ENCODE measurements at places on chromosomes 7 and 10.

DNA sequence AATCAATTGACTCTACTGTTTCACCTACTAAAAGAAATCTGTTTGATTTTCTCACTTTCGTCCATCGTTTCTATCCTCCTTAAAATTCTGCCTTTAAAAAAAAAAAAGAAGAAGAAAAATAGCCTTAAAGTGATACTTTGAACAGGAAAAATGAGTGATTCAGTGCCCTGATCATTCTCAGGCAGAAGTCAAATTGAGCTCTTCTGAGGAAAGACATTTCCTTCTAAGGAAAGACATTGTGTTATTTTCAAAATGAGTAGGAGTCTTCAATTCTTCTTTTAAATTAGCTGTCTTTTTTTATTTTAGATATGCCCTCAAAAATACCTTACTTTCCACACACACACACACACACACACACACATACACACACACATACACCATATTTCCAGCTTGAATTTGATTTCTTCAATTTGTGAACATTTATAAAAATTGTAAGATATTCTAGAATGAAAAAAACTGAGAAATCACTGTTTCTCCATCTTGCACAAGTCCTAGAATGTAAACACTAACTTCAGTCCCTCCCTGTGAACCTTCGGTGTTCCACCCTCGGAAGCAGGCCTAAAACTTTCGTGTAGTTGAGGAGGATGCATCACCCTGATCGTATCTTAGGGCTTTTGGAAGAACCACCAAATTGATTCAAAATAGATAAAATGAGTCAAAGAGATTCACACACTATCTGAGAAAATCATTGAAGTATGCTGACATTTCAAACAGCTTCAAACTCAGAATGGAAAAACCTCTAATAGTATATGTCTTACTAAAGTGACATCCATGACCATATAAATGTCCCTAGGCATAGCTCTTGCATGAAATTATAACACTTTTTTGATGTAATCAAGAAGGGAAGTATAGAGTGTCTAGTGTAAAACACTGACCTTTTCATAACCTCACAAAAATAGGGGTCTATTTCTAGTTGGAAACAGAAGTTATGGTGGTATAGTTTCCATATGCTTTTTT is 270.8 kb downstream of the GATA3 start:
- DNase-seq = no peak

DNA sequence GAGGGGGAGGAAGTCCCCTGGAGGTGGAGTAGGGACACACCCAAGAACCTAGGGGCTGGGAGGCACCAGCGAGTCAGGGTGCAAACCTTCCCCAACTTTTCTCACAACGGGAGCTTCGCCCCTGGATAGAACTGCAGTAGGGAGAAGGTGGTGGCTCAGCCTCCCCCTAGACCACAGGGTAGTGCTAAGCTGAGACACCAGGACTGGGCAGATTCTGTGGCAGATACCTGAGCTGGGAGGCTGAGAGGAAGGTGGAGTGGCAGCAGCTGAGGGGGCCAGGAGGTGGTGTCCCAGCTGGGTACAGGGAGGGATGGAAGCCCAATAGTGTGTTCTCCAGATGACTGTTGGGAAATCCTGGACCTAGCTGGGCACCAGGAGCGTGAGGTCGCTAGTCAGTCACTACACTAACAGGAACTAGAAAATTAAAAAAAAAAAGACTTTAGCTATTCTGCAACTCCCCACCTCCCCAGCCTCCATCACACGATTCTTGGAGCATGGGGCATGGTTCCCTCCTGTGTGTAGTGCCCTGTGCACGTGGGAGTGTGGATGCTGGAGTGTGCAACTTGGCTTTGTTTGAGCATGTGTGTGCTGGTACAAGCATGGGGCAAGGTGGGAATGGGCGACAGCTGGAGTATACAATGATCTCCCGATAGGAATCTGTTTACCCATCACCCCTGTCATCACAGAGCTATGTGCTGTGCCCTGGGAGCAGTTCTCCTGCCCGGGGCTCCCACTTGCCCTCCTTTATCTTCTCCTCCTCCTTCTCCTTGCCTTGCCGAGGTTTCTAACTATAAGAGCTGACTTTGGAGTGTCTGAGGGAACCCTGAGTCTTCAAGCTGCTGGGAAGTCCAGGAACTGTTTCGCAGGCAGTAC is 8.8 kb upstream of the TRPV6 start:
- no peak for DNase-seq

GRCh38 chr10:98150544-98150943 is 16.1 kb downstream of the R3HCC1L start:
- DNase-seq = no peak

DNA sequence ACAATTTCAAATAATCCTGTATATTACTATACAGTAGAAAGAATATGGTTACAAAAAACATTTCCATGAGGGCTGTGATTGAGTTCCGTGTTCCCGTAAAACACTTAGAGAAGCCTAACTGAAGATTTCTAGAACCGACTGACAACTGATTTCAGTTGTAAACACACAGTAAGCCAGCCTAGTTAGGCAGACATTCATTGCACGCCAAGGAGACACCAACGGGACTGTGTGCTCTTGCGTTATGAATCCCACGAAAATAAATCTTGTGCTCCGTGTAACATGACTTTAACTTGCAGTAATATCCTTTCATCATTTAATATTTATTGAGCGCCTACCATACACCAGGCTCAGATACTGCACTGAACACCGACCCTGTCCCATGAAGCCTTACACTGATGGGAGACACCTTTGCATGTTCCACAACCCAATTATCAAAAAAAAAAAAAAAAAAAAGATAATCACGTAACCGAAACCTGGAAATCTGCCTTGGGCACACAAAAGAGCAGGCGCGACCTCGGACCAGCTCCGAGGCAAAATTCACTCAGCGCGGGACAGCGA is 420 bp upstream of the KLHL7 start:
- DNase-seq = no peak

DNA sequence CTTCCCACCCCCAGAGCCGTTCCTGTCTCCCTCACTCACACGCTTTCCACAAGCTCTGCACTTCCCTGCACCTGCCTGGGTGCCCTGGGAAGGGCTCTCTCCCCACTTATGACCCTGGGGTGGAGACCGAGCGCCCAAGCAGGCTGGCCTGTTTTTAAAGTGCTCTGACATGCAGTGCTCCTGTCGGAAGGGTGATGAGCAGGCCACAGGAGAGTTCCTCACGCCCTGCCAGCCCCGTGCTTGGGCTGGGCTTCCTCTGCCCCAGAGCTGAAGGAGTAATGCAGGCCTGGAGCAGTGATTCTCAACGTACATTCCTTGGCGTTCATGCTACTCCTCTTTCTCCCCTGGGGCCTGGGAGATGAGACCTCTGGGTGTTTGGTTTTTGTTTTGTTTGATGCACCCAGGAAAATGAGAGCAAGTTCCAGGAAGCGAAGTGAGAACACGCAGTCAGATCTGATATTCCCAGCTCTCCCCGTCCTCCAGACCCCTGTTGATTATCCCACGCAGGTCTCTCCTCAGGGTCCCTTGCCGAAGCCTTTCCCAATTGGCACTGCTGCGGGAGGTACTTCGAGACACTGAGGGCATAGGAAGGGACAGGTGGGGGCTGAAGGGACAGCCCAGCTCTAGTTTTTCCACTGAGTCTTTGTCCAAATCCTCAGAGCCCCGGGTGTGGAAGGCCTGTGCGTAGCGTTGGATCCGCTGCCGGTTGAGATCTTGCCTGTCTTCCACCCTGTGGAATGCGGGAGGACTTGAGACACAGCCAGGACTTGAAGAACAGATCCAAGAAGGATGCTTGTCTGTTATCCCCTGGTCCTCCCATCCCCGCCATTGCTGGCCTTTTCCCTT is 14.1 kb downstream of the TRPV6 start:
- no peak for DNase-seq

GRCh38 chr10:115026746-115027140 is 66.4 kb upstream of the ATRNL1 start:
- no peak for DNase-seq

GRCh38 chr7:101155303-101155702 is 1.0 kb downstream of the AP1S1 start:
- DNase-seq = no peak

GRCh38 chr10:124318811-124319210 is 99.9 kb downstream of the OAT start:
- DNase-seq = peak; percentile 11

GRCh38 chr10:133251388-133252222 is 13.9 kb downstream of the VENTX start:
- no peak for DNase-seq

DNA sequence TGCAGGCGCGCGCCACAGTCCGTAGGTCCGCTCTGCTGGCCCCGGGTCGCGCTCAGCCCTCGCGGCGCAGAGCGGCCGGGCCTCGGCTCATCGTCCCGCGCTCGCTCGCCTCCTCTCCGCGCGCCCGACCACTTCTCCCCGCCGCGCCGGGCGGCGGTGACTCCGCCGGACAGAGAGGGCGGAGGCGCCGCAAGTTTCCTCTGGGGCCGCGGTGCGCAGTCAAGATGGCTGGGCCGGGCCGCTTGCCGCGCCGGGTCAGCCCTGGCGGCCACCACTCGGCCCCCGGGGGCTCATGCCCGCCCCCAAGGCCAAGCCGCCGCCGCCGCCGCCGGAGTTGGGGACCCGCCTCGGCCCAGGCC is 441 bp downstream of the FZD8 start:
- no peak for DNase-seq

- no peak for DNase-seq
These were observed 107.3 kb downstream of the PDGFA start for GRCh38 chr7:412313-412710.

DNA sequence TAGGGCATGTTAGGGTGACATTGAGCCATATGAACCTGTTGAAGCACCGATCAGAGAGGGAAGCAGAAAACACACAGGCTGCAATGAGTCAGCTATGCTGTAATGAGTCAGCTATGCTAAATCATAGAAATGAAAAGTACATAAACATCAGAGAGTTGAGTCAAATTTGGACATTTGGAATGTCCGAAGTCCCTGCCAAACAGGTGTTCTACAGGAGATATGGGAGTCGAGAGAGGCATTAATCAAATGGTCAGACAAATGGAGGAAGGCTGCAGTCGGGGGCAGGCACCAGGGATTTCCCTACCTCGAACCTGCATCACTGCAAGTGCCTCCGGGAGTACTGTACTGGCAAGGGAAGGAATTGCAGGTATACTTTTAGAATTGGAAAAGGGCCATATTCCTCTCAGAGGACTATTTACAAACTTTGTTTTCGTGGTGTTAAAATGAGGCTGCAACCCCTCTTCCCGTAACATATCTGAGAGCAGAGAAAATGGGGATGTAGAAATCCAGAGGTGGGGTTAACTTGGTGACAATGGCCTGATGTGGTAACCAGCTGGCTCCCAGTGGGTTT is 8.8 kb upstream of the ZC3HAV1 start:
- DNase-seq = no peak

GRCh38 chr10:124064676-124065075 is 28.7 kb downstream of the CHST15 start:
- DNase-seq = no peak

DNA sequence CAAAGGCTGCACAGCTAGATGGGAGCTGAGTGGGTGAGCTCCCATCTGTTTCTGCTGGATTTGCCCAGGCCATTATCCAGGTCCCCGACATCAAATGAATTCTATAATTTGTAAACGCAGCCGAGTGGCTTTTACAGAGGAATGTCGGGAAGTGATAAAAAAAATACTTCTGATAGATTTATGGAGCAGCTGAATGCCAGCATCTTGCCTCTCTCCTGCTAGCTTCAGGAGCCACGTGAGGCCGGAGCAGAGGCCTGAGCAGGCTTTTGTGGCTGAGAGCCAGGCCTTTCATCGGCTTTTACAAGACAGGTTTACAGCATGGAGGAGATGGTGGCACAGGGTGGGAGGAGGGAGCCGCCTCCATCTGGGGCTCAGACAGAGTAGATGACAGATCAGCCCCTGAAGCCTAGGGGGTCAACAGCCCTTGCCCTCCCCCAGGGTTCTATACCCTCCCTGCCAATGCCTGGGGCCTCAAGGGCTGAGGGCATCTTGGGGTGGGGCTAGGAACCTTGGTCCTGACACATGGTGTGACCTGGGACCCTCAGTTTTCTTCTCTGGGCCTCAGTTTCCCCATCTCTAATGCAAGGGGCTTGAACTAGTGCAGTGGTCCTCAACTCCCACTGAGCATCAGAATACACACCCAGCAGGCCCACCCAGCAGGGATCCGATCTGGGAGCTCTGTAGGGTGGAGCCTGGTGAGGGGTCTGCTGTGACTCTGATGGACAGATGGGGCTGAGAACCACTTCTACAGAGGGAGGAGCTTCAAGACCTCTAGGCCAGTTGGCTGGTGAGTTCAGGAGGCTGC is 44.2 kb upstream of the PCBD1 start:
- DNase-seq = no peak

- DNase-seq = no peak
These were observed 187.9 kb downstream of the SNX10 start for GRCh38 chr7:26479581-26479980.

- DNase-seq = no peak
These were observed 28.8 kb upstream of the GNAI1 start for GRCh38 chr7:80105701-80106408.

DNA sequence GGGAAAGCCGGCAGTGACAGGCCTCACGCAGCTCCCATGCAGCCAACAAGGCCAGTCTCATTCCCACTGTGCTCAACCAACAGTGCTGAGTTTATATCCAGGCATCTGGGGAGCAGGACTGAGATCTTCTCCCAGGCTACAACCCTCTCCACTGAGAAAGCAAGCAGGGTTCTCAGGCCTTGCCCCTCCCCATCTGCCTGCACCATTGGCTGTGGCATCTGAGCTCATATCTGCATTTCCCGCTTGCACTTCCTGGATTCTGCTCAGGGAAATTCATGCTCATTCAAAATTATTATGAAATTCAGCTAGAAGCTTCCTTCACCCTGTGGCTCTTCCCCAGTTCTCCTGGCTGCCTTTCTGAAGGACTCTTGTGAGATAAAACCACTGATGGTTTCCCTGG is 1029.0 kb downstream of the GRM8 start:
- no peak for DNase-seq

- no peak for DNase-seq
These were observed 137.4 kb upstream of the KCNMA1 start for GRCh38 chr10:77774940-77775391.

GRCh38 chr10:92242380-92242779 is 48.5 kb downstream of the CPEB3 start:
- DNase-seq = no peak

DNA sequence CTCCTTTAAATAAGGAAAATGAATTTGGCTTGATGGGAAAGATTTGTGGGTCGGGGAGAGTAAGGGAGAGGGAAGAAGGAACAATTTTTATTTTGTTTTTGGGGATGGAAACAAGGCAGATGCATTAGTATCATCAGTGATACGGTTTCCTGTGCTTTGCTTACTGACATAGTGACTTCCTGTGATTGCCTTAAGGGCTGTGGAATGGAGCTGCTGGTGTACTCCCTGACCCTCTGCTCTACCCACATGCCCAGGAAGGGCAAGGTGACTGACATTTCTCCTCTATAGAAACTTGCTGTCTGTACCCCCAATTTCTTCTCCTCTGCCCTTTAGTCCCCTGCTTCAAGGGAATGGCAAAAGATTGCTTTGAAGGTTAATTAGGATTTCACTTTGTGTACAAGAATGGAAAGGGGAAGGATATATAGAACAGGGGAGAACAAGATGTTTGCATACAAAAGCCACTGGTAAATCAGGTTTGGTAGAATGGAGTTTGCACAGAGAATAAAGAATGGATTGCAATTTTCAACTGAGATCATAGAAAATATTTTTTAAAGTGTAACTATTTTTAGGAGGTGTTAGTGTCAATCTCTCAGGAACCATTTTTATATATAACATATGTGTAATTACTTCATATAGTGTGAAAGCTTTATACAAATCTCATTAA is 129.0 kb upstream of the AGR3 start:
- DNase-seq = no peak

GRCh38 chr10:78811174-78811573 is 257.6 kb upstream of the ZMIZ1 start:
- DNase-seq = no peak

Data from right forelimb (tissue), 1 donor.